ENCODE measurements at places on chromosomes 4 and X.

DNA sequence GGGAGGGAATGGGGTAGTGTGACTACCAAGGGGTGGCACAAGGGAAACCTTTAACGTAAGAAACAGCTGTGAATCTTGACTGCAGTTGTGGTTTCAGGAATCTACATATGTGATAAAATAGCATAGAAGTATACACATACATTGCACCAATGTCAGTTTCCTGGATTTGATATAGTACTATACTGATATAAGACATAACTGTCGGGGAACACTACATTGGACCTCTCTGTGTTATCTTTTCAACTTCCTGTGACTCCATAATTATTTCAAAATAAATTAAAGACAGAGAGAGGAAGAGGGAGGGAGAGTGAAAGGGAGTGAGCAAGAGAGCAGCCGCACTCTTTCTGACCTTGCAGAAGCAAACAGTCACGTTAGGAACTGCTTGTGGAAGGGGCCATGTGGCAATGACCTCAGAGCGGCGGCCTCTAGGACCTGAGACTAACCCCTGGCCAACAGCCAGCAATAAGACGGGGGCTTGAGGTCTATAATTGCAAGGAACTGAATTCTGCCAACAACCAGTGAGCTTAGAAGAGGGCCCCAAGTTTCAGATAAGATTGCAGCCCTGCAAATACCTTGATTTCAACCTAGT lies 47.4 kb downstream of the NALF2 start:
- DNase-seq = no peak

- DNase-seq = no peak
These were observed at the start of gene BMPR1B for GRCh38 chr4:94757192-94758140. TSS of gene BMPR1B (plus strand) at chr4:94757955. CDS start at chr4:95104425, 346,470 bp downstream.

DNA sequence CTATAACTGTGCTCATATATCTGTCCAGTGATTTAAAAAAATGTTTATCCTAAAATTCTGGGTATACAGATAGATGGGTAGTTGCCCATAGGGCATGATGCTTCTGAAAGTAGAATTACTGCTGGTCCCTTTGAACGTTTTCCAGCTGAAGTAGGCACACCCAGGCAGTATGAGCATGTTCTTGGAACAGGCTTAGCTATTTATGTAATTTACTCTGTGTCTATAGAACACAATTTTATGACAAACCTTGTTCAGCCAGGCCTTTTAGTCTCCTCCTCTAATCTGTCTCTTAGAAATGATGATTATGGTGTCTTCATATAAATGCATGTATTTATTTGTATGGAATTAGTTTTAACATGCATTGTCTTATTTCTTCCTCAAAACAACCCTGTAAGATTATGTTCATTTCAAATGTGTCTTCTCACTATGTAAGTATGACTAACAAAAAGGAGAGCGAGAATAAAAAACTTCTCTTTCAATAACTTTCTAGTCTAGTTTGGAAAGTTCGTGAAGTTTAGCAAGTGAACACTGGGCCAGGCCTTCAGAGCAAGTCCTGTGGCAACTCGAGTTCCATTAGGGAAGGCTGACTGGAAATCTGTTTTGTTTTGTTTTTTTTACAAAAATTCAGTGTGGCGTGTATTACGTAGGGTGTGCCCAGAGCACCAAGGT lies 142.0 kb downstream of the AFF1 start:
- DNase-seq = no peak

DNA sequence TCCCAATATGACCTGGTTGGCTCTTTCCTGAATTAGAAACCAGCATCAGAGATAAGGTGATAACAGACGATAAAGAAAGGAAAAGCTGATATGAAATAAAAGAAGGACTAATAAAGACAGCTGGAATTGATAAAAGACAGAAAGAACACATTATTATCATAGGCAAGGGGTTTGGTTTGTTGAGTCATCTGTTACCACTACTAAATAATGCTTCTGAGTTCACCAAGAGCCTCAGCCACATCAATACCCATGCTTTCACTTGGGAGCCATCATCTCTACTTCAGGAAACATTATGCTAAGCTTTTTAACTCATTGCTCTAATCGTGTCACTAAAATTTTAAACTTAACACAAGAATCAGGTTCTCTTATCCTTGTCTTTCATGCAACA lies 27.6 kb downstream of the ANXA5 start:
- no peak for DNase-seq

DNA sequence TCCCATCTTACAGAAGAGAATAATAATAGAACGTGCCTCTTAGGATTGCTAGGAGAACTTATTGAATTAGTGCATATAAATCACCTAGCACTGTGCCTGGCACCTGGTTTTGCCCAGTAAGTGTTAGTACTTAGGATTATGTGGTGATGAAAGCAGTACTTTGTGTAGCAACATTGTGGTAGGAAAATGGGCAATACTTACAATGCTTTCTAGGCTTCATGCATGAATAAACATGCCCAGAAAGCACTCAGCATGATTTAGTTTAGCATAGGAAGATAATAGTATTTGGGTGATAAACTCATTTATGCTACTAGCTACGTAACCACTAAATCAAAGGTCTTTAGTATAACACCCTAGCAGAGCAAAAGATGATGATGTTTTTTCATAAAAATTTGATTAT lies 105.6 kb downstream of the NEUROG2 start:
- DNase-seq = no peak

GRCh38 chr4:40357738-40358137 lies 22.6 kb downstream of the CHRNA9 start:
- DNase-seq = no peak

DNA sequence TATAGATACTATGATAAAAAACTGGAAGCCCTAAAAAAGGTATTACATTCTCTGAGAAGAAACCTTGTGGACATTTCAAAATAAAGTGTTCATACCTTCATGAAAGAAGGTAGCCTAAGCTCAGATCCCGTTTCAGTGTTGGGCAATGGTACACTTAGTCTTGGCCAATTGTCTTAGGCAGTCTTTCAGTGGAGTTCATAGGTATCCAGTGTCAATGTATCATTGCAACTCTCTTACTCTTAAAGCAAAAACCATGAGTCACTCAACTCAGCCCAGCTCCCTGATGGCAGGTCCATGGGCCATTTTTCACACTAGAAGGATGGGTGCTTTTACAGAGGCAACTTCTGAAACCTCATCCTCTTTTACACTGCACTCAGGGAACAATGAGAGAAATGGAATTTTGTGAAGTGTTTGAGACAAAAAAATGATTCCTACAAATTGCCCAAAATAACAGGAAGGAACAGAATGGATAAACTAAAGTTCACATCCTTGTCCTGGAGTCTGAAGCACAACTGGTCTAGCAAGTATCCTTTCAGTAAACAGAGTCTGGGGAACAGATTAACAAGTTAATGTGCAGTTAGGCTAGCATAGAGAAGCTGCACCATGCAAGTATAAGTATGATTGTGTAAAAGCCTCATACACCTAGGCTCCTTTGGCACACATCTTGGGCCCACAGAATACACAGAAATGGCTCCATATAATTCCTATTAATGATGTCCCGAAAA lies 7.0 kb upstream of the ZNF827 start:
- DNase-seq = no peak

DNA sequence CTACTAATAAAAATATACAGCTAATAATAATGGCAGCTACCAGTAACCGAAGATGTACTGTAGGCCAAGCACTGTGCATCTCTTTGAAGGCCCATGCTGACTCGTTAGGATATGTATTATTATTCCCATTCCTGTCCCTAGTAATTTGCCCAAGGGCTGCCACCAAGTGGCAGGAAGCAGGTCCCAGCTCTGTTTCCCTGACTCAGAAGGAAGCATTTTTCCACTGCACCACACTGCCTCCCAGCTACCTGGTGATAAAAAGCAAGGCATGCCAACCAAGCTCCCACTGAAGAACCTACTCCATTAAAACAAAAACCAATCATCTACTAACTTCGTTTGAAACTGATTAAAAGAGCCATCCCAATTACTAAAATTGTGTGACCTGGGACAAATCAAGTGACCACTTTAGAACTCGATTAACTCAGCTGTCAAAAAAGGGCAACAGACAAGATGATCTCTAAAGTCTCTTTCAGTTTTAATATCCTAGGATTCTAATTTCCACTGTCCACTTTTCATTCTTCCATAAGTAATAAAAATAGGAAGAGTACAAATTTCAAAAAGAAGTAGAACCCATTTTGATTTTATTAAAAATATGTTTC lies 24.3 kb upstream of the PGM2 start:
- DNase-seq = no peak

DNA sequence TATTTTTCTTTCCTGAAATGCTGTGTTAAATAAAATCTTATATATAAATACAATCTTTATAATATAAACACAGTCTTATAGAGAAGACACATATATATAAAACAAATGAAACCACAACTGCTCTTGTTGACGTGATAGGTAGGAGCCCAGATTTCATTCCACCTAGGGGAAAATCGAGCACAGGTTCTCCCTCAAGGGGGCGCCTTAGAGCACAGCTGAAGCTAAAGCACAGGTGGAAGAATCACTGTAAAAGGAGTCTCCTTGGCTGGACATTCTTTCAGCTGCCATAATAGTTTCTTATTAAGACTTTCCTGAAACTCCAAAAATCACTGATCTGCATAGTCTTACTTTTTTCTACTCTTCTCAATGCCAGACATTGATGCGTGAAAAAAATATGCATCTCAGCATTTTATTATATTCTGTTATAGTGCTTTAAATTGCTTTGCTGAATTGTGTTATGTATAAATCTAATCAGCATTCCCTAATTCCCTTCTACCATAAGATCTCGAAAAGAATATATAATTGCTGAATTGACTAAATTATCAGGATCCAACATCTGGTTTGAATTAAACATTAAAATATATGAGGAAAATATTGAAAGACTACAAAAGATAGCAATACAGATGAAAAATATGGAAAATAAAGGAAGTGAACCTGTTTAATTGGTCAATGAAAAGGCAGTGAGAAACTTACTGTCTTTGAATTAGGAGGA lies 25.5 kb upstream of the RXFP1 start:
- DNase-seq = peak; percentile 1

DNA sequence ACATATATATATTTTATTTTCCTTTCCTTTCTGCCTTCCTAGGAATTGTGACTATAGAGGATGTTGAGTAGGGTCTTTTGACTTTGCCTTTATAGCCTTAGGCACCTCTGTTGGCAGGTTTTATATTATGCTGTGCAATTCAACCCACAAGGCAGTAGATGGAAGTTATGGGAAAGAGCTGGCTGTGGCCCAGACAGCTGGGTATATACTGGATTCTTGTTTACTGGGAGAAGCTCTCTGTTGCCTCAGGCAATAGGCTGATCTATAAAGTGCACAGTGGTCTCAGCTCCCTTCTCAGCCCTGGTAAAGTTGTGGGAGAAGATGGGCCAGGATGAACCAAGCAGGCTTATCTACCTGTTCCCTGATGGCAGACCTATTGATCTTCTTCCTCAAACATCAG lies 342.0 kb downstream of the GBA3 start:
- no peak for DNase-seq

DNA sequence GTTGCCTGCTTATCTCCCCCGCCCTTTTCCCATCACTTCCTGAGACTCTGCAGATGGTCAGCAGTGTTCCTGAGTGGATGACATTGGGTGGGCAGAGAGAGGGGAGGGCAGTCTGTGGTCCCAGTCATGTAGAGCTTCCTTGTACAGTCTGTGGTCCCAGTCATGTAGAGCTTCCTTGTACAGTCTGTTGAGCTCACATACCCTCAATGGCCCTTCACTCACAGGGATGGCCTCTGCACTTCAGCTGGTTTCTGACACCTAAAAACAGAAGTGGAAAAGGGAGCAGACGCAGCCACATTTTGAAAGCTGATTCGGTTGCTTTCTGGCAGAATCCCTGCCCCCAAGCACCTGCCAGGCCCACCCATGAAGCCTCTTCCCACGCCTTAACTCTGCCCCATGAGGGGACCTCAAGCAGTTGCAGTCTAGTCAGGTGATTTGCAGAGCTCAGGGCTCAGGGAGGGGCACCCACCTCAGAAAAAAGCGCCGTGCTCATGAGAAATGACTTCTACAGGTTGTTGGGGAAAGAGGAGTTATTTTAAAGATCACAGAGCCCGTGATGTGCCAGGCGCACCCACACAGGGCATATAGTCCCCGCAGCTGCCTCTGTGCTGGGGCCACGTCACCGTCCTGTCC lies 3.6 kb upstream of the TMEM271 start:
- DNase-seq = no peak

- DNase-seq = no peak
These were observed 348.2 kb downstream of the KCTD8 start for GRCh38 chr4:44100456-44100855.

- DNase-seq = no peak
These were observed 41.6 kb downstream of the ZCCHC12 start for GRCh38 chrX:118865231-118865630.

- no peak for DNase-seq
These were observed 44.8 kb downstream of the UGT2A3 start for GRCh38 chr4:68906780-68907137.

GRCh38 chr4:12902735-12903134 lies 581.4 kb downstream of the RAB28 start:
- DNase-seq = no peak

- no peak for DNase-seq
These were observed 380.5 kb downstream of the SH2D1A start for GRCh38 chrX:124726881-124727280.

DNA sequence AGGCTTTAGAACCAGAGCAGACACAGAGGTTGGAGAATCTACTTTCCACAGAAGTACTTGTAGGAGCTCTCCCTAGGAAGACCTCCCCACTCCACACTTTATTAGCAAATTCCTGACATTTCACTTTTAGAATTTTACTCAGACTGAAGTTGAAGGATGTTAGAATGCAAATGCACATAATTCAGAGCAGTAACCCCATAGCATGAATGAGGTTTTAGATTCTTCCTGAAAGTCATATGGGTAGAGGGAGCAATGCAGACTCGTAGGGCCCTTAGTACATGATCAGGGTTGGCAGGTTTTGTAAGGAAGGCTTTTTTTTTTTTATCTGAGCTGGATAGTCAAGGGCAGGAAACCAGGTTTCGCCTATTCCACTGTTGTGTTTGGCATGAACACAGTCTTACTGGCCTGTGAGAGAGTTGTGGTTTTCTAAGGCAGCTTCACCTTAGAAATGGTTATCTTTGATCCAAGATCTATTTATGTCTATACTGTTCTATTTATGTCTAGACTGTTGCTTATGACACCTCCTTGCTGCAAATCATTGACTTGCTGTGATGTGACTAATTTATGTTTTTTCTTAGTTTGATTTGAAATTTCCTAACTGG lies 48.9 kb downstream of the SPATA18 start:
- no peak for DNase-seq

DNA sequence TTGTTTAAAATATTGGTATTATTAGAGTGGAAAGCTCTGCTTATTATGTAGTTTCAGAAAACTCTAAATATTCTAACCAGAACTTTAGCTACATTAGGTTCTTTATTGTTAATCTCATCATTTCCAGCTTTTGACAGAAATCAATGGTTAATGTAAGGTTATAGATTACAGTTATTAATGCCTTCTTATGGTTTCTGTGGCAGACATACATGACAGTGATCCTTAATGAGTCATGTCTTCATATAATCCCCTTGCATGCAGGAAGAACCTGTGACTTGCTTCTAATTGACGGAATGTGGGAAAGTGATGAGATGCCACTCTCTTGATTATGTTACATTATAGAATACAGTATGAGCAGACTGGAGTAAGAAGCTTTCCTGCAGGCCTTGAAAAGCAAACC lies 23.5 kb downstream of the KLHL8 start:
- DNase-seq = no peak

GRCh38 chr4:147793569-147794313 lies 61.9 kb downstream of the ARHGAP10 start:
- no peak for DNase-seq
